ENCODE measurements at places on chromosomes 4 and X. TPM values are rescaled to one million over a fixed set of nuclear protein-coding genes. Genes with fewer than 3 reads are reported as not detected.

DNA sequence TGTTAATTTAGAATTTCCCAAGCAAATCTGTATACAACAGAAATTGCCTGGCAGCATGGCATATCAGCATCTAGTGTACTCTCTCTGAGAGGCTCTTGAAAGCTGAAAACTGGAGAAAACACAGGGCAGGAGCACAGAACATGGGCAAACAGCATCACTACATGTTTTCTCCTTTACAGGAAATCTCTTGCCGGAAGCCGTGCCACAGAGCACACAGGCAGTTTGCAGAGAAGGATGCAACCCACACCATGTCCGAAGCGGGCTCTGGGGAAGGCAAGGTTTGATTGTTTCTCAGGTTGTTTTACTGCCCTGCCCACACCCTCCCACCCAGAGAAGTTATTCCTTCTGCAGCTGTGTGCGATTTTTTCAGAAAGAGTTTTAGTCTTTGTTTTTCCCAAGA is 41.1 kb upstream of the FAM9C start:
- no peak for DNase-seq

The SOD3 gene
- 28.2 TPM for total RNA-seq

GRCh38 chrX:19727887-19728648 is 159.3 kb downstream of the SH3KBP1 start:
- DNase-seq = no peak

The STATH gene
- total RNA-seq = not detected

The KIAA1210 gene
- not detected for total RNA-seq

Measured in left colon (tissue), 2 donors.